ENCODE measurements at places on chromosomes 12 and 14. TPM values are rescaled to one million over a fixed set of nuclear protein-coding genes. Genes with fewer than 3 reads are reported as not detected.

The LRRC10 gene
- total RNA-seq, result not detected

The LRP1-AS gene
- not detected for total RNA-seq

The P2RX2 gene
- total RNA-seq, result not detected

The GNB3 gene
- total RNA-seq, result 0.39 TPM

The TRPV4 gene
- total RNA-seq, result 8.7 TPM

The ADAMTS20 gene
- 0.24 TPM for total RNA-seq

The KCTD10 gene
- 39.2 TPM for total RNA-seq

The CD163L1 gene
- 0.16 TPM for total RNA-seq

The PLA2G1B gene
- not detected for total RNA-seq

The ARHGEF40 gene
- total RNA-seq, result 55.2 TPM

The HELB gene
- total RNA-seq, result 1.3 TPM
